T1000 (cell line): ENCODE measurements at places on chromosomes 7 and 10.
A peak's percentile ranks its signal among the peaks of the same experiment; 100 is the strongest.

DNA sequence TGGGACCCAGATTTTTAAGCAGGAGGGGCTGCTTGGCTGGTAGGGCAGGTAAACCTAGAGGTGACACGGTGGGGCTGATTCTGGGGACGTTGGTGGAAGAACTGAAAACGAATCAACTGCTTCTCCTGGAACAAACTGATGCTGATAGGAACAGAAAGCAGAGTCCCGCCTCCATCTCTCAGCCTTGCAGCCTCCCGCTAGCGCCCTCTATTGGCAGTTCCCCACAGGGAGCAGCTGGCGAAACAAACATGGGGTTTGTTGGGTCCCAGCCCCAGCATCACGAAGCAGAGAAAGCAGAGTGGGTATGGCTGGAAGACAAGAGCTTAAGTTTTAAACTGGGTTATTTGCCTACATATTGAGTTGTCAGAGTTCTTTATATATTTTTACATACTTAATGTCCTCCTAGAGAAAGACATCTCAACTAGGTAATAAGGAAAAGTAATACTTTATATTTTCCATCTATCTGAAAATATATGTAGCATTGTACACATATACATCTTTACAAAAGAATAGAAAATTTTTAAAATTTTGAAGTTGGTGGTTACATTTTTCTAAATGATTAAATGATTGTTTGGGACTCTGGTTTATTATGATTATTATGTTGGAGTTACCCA lies 42.3 kb upstream of the FOXI2 start:
- no peak for DNase-seq

GRCh38 chr7:131564640-131565039 lies 8.2 kb upstream of the PODXL start:
- no peak for DNase-seq

GRCh38 chr7:44964831-44965440 lies 13.9 kb downstream of the MYO1G start:
- no peak for DNase-seq

DNA sequence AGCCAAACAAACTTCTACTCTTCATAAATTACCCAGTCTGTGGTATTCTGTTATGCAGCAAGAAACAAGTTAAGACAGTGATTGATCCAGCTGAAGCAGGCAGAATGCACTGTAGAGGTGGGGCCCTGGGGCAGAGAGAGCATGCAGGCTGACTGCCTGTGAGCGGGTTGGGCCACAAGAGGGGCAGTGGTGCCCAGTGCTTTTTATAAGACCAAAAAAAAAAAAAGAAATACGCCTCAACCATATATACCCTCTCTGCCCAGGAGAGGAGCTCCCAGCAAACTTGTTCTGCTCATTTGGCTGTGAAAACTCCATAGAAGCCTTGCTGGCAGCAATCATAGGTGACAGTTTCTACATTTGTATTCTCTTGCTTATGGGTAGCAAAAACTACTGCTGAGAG lies 104.7 kb downstream of the SORBS1 start:
- no peak for DNase-seq

DNA sequence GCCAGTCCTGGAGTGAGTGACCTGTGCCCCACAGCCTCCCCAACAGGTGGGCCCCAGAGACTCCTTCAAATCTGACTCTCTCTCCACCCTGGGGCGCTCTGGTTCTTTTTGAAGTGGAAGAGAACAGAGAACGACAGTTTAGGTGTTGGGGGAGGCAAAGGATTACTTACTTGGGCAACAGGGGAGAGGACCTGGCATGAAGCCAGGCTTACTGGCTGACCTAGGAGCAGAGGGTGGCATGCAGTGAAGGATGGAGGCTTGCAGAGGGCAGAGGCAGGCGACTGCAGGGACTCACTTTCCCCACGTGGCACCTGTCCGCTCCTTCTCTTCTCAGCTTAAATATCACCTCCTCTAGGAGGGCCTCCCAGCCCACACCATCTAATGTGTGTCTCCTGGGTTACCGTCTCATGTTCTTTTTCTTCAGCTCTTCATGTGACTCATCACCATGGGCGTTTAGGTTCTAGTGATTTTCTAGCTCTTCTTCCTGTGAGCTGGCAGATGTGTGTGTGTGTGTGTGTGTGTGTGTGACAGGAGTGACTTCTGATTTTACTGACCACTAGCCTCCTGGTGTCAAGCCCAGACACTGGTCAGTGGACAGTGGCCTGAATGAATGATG lies 15.5 kb downstream of the LZTS2 start:
- peak; percentile 21 for DNase-seq

GRCh38 chr7:51027935-51028830 lies 245.5 kb upstream of the GRB10 start:
- no peak for DNase-seq

GRCh38 chr10:122515588-122516231 lies 44.8 kb upstream of the DMBT1 start:
- no peak for DNase-seq

DNA sequence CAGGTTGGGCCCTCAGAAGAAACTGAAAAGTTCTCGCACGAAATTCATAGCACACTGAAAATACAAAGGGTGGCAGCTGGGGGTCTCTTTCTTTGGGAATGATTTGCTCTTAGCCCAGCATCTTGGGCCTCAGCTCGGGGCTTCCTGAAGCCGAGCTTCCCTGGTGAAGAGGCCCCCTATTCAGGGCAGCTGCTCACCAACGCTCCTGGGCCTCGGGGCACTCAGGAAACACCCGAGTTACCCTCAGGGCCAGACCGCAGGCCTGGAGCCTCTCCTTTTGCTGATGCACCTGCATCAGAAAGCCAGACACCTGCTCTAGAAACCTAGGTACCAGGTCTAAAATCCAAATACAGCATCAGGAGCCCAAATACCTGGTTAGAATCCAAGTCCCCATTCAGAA lies 85.5 kb downstream of the PTPRE start:
- no peak for DNase-seq

- DNase-seq: no peak
These were observed 16.0 kb downstream of the GRIFIN start for GRCh38 chr7:2460188-2460587.

DNA sequence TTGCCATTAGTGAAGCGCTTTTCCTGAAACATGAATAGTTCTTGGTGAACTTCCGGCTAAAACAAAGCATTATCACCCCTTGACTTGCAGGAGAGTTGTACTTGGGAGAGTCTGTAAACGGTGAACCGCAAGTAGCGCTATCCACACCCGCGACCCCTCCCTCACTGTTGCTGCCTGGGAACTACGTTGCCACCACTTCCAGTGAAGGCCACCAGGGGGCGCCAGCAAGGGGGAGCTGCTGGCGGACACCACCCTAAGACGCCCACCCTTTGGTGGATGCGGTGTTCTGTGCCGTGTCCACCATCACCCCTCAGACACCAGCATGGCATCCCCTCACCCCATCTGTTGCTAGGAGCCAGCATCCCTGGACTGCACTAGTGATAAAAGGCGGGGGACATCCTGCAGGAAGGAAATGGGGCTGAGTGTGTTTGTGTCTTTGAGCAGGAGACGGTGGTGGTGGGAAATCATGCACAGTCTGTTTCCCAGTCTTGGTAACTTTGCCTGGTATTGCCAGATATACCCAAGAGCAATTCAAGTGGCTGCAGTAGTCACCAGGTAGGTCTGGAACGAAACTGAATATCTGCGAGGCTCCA lies 298.2 kb downstream of the FRMD4A start:
- no peak for DNase-seq

- no peak for DNase-seq
These were observed 56.8 kb upstream of the FAM171A1 start for GRCh38 chr10:15427843-15428414.

DNA sequence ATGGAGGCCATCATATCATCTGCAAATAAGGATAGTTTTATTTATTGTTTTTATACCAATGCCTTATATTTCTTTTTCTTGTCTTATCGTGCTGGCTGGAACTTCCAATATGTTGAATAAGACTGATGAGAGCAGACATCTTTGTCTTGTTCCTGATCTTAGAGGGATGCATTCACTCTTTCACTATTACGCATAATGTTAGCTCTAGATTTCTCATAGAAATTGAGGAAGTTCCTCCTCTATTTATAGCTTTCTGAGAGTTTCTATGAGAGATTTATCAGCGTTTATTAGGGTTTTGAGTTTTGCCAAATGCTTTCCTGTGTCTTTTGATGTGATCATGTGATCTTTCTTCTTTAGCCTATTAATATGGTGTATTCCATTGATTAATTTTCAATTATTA lies 49.3 kb downstream of the COL28A1 start:
- DNase-seq: no peak

GRCh38 chr7:16542401-16542800 lies 15.8 kb downstream of the LRRC72 start:
- no peak for DNase-seq

- no peak for DNase-seq
These were observed 253.3 kb downstream of the SEMA3A start for GRCh38 chr7:83941300-83941699.

DNA sequence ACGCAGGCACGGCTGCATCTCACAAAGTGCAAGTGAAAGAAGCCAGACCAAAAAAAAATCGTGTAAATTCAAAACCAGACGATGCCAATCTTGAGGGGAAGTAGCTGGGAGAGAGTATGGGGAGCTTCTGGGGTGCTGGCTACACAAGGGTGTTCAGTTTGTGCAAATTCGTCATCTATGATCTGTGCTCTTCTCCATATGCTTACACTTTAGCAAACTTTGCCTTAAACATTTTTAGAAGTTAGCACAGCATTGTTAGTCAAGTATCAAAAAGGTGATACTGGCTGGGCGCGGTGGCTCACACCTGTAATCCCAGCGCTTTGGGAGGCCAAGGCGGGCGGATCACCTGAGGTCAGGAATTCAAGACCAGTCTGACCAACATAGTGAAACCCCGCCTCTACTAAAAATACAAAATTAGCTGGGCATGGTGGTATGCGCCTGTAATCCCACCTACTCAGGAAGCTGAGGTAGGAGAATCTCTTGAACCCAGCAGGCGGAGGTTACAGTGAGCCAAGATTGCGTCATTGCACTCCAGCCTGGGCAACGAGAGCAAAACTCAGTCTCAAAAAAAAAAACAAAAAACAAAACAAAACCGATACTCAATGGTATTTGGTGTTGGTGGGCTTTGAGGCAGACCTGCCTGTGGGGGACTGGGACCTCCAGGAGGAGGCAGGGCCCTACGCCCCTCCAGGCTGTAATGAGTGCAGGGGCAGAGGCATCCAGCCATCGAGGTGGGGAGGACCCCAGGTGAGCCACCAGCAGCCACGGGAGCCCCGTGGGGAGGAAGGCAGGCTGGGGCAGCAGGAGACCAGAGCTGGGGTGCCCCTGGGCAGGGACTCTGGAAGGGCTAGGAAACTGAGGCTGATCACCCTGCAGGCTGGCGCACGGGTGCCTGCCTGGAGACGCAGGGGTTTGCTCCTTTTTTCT lies 150.0 kb downstream of the PRKAG2 start:
- DNase-seq: no peak

DNA sequence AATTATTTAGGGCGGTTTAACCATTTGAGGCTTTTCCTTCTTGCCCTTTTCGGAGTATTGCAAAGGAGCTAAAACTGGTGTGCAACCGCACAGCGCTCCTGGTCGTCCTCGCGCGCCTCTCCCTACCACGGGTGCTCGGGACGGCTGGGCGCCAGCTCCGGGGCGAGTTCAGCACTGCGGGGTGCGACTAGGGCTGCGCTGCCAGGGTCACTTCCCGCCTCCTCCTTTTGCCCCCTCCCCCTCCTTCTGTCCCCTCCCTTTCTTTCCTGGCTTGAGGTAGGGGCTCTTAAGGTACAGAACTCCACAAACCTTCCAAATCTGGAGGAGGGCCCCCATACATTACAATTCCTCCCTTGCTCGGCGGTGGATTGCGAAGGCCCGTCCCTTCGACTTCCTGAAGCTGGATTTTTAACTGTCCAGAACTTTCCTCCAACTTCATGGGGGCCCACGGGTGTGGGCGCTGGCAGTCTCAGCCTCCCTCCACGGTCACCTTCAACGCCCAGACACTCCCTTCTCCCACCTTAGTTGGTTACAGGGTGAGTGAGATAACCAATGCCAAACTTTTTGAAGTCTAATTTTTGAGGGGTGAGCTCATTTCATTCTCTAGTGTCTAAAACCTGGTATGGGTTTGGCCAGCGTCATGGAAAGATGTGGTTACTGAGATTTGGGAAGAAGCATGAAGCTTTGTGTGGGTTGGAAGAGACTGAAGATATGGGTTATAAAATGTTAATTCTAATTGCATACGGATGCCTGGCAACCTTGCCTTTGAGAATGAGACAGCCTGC lies 3.1 kb downstream of the FZD1 start:
- no peak for DNase-seq

- no peak for DNase-seq
These were observed 403.7 kb downstream of the GALNT17 start for GRCh38 chr7:71535616-71536015.

DNA sequence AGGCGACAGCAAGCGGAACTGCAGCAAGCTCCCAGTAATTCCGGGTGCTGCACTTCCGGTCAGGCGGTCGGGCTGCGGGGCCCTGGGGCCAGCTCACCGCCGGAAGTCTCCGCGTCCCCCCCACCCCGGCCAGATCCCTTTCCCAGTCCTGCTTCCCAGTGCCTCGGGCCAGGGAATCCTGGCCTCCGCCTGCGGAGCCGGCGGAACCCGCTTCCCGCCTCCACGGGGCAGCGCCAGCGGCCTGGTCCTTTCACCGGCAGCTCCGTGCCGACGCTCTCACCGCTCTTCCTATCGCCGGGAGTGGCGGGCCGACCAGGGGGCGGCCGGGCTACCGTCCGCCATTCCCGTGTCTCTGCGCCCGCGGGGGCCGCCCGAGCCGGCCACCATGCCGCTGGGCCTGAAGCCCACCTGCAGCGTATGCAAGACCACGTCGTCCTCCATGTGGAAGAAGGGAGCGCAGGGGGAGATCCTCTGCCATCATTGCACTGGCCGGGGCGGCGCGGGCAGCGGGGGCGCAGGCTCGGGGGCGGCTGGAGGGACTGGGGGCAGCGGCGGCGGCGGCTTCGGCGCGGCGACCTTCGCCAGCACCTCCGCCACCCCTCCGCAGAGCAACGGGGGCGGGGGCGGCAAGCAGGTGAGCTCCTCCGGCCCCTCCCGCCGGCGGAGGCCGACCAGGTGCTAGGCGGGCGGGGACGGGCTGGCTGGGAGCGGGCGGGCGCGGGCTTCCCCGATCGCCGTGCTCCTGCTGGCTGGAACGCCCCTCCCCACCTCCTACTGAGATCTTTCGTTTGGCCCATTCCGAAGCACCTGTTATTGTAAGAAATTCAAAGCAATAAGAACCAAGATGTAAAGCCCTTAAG lies at the start of gene GATAD1:
Gene GATAD1 (plus strand): TSS at position 138 of the 860 bp plus-strand sequence. CDS start 248 bp downstream, at position 386.
- DNase-seq: peak; percentile 72

- no peak for DNase-seq
These were observed 228.7 kb downstream of the BAMBI start for GRCh38 chr10:28906011-28906411.

- no peak for DNase-seq
These were observed 26.1 kb downstream of the CREB3L2 start for GRCh38 chr7:137975768-137976167.

DNA sequence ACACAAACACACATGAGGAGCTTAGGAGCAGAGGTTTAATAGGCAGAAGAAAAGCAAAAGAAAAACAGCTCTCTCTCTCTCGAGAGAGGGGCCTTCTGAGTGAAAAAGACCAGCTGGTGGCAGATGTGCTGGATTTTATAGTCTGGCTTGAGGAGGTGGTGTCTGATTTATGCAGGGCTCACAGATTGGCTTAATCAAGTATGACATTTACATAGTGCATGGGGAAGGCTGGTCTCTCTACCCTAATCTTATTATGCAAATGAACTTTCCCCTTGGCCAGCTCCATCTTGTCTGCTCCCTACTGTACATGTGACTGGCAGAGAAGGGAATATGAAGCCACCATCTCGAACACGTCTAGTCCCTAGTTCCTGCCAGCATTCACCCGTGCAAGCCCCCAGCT lies 219.5 kb upstream of the ZNF804B start:
- no peak for DNase-seq
